AG10803 (cell line): ENCODE measurements at places on chromosomes 2 and 18.

- peak; percentile 70 for DNase-seq
These were observed 5.3 kb upstream of the GDF7 start for GRCh38 chr2:20661421-20662307.

DNA sequence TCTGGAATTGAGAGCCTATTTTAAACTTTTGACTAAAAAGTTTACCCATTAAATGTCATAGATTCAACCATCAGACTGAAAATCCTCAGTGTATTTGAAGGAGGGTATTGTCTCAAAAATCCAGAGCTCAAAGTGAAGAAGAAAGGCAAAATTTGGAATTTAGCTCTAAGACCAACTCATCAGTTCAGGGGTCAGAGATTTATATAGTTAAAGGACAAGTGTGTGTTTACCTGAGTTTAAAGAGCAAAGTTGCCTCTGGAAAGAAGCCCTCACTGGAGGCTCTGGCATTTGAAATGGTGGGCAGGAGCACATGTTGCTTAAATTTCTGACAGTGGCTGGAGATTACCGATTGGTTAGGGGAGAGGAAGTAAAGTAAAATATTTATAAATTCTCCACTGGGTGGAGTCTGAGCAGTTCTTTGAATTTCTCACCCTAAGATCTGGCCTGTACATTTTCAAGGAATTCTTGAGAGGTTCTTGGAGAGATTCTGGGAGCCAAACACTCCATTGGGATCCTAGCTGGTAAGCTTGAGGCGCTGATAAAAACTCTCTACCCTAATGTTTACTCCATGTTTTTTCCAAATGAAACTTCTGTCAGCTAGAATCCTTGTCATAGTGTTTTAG lies at the start of gene KYNU:
Gene KYNU, plus strand, starts transcription at position 449 of the 623 bp plus-strand sequence. CDS start 7,704 bp downstream, outside the sequence.
- DNase-seq = no peak

DNA sequence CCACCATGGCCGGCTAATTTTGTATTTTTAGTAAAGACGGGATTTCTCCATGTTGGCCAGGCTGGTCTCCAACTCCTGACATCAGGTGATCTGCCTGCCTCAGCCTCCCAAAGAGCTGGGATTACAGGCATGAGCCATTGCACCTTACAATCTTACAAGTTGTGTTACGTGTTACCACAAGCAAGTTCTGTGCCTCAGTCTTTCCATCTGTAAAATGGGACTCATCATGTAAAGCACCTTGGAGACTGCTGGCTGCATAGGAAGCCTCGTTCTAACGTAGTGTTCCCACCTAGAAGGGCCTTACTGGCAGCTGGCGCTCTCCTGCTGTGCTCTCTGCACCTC lies 10.0 kb downstream of the DNAJB2 start:
- DNase-seq = no peak

- DNase-seq = peak; percentile 13
These were observed 235.0 kb downstream of the MBD5 start for GRCh38 chr2:148255929-148256328.

- no peak for DNase-seq
These were observed 43.8 kb downstream of the MPHOSPH10 start for GRCh38 chr2:71174207-71174606.

DNA sequence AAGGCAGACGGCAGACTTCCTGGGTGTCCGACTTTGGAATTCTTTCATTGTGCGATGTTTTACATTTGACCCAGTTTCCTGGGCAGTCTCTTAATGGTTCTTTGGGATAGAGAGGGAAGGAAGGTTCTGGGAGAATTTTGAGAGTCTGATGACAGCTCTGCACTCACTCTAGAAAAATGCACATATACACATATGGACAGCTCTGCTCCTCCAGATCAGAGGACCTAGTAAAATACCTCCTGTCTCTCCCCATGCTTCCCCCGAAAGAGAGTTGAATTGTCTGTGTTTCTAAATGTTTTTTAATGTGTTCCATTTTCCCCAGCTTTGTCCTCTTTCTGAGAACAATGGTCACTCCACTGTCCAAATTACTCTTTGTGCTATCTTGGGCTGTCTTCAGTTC lies 102.0 kb upstream of the CXCR4 start:
- DNase-seq = no peak
